ENCODE measurements at places on chromosomes 2 and 18.

- DNase-seq, result no peak
- H3K4me1 ChIP-seq, result peaks cover 6% of the 10 kb centered on the region
- no peaks in the 10 kb centered on the region for H3K36me3 ChIP-seq
- no peak overlapping the region for H3K4me3 ChIP-seq
Measured at GRCh38 chr2:39620067-39620466, 45.6 kb upstream of the TMEM178A start.

GRCh38 chr2:241291153-241291552, 24.3 kb downstream of the HDLBP start:
- DNase-seq, result no peak
- no peaks in the 10 kb centered on the region for H3K27me3 ChIP-seq
- peaks cover 31% of the 10 kb centered on the region for H3K4me1 ChIP-seq
- no peak overlapping the region for H3K27ac ChIP-seq
- no peak overlapping the region for H3K4me3 ChIP-seq
- peaks cover 11% of the 10 kb centered on the region for H3K36me3 ChIP-seq

DNA sequence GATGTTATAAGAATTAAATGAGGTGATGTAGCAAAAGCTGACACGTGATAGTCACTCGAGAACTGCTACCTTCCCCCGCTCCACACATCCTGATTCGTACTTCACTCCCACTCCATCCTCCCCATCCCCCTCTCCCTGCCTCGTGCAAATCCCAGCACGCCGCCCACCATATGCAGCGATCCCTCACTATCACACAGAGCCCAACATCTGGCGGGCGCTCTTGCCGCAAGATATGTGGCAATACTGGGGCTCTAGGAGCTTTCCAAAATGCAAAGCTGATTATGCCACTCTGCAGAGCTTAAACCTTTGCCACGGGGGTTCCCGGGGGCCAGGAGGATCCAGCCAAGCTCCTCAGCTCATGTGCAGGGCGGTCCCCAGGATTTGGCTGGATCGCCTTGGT, 37.4 kb downstream of the DNMT3A start:
- H3K27ac ChIP-seq, result no peak overlapping the region
- DNase-seq, result no peak
- H3K4me1 ChIP-seq, result peaks cover 37% of the 10 kb centered on the region
- H3K27me3 ChIP-seq, result peaks cover 18% of the 10 kb centered on the region

DNA sequence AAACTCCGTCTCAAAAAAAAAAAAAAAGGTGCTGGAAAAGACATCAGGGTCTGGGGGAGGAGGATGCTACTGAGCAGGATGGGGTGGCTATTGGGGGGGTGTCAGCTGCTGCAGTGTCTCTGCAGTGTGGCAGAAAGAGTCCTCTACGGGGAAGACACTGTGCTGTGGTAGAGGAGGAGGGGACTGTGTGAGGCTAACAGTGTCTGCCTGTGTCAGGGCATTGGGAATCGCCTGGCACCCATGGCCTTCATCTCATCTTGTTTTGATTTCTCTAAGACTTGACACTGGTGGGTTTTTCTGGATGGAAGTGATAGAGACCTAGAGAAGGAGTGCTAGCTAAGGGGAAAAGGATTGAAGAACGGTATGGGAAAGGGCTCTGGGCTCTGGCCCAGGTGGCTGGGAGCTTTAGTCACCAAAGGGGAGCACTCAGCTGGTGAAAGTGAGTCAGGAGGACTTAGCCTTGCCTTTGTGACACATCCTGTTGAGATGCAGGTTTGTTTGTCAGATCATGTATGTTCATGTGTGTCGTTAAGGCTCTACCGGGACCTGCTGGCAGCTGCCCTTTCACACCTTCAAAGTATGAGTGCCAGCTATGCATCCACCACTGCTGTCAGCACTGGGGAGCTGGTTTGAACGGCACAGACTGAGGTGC, 58.0 kb downstream of the FARP2 start:
- no peaks in the 10 kb centered on the region for H3K27me3 ChIP-seq
- H3K27ac ChIP-seq, result no peak overlapping the region
- no peak for DNase-seq
- peaks cover 39% of the 10 kb centered on the region for H3K36me3 ChIP-seq
- no peaks in the 10 kb centered on the region for H3K4me1 ChIP-seq
- no peak overlapping the region for H3K4me3 ChIP-seq

- H3K4me3 ChIP-seq, result no peak overlapping the region
- no peak for DNase-seq
- H3K4me1 ChIP-seq, result peaks cover 25% of the 10 kb centered on the region
- no peak overlapping the region for H3K27ac ChIP-seq
- peaks cover 19% of the 10 kb centered on the region for H3K27me3 ChIP-seq
Measured at GRCh38 chr2:240894836-240895558, 959 bp downstream of the MAB21L4 start.

DNA sequence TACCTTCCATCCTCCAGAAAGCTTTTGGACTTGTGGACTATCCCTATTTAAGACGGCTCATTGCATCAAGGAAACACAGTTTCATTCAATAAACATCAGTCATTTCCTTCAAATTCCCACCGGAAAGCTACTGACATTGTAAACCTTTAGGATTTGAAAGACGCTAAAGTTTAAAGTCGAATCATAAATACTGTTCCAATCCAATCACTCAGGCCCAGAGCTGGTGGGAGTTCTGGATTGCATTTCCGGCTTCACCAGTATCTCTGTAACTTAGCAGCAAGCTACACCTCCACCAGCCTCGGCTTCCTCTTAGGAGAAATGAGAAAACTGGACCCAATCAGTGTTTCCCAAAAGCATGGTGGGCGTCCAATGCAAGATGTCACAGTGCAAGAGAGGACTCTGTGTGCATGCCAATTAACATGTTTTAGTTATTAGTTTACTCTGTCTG, 1.6 kb downstream of the WDFY1 start:
- H3K4me3 ChIP-seq, result peak overlapping the region; percentile 84
- H3K27ac ChIP-seq, result peak overlapping the region; percentile 71
- H3K4me1 ChIP-seq, result peaks cover 21% of the 10 kb centered on the region
- no peaks in the 10 kb centered on the region for H3K27me3 ChIP-seq
- no peak for DNase-seq

GRCh38 chr2:121617042-121617599, 32.1 kb downstream of the CLASP1 start:
- no peaks in the 10 kb centered on the region for H3K27me3 ChIP-seq
- no peak overlapping the region for H3K27ac ChIP-seq
- H3K4me3 ChIP-seq, result no peak overlapping the region
- H3K36me3 ChIP-seq, result peaks cover 5% of the 10 kb centered on the region
- H3K4me1 ChIP-seq, result no peaks in the 10 kb centered on the region
- DNase-seq, result no peak

DNA sequence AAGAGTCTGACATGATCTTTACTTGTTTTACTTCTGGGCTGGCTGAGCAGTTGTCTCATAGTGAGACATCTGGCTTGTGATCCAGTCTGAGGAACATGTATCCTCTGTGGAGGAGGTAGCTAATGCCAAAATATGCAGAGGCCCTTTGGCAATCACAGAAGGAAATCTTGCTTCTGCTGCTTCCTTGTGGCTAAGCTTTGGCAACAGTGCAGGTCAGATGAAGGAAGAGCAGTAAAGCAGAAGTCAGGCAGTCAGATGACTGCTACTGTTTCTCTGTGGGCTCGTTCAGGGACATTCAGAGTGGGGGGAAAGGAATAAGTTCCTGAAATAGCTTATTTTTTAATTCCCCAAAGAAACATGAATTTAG, 22.3 kb downstream of the DOK1 start:
- H3K4me3 ChIP-seq, result no peak overlapping the region
- no peak overlapping the region for H3K27ac ChIP-seq

DNA sequence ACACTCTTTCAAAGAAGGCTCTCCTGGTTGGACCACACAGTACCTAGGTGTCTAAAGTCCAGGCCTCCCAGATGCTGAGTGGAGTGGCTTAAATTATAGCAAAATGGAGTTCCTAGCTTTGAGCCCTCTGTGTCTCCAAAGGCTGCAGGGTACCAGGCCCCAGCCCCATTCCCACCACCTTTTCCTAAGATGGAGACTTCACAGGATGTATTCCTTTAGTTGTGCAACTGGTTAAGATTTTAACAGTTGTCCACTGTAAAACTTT, 4.9 kb downstream of the SMAD7 start:
- peaks cover 71% of the 10 kb centered on the region for H3K4me1 ChIP-seq
- no peak overlapping the region for H3K27ac ChIP-seq
- H3K4me3 ChIP-seq, result no peak overlapping the region

DNA sequence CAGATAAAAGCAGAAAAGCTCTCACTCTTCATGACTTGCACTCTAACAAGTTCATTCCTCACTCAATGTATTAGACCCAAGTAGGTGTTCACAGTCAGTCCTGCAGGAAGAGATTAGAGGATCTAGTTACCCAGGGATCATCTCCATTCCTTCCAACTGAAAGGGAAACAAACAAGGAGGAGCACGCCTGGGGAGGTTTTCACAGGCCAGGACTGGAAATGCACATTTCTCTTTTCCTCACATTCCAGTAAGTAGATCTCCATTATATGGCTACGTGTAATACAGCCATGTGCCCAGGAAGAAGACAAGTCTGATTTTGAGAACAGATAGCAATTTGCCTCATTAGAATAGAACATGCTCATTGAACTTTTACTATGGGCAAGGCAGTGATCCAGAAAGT, 1132.2 kb upstream of the FAM98A start:
- H3K36me3 ChIP-seq, result no peaks in the 10 kb centered on the region
- H3K27me3 ChIP-seq, result no peaks in the 10 kb centered on the region
- no peak overlapping the region for H3K27ac ChIP-seq
- H3K4me3 ChIP-seq, result no peak overlapping the region
- DNase-seq, result no peak

DNA sequence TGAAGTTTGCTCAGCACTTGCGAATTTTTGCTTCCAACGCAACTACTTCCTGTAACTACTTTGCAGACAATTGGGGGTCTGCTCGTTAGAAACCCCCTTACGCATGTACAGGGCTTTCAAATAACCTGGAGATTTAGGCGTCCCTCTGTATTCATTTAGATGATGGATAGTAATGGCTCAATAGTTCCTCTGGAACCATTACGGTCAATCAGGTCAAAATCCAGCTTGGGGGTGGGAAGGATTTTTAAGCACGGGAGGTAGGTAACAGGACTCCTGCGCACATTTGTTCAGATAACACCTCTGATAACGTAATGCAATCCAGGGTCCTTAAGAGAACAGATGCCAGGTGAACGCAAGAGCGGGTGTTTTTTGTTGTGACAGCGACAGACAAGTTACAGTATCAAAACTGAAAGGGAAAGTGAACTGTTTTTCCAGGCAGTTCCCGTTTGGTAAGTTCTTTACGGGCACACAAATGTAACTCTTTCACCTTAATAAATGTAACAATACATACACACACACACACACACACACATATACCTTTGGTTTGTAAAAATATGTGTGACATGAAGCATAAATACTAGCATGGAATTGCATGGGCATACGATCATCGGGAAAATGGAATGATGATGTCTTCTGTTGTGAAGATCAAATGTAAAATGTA, 3.8 kb upstream of the OSR1 start:
- peaks cover 10% of the 10 kb centered on the region for H3K4me1 ChIP-seq
- H3K4me3 ChIP-seq, result peak overlapping the region; percentile 83
- no peak for DNase-seq

GRCh38 chr2:84905181-84906107, at the start of gene TMSB10:
TMSB10 (plus strand) TSS chr2:84905656.
- H3K4me1 ChIP-seq, result peaks cover 5% of the 10 kb centered on the region
- peak within 1 kb of the TSS; percentile 91 for H3K27ac ChIP-seq
- peaks cover 7% of the 10 kb centered on the region for H3K36me3 ChIP-seq
- H3K4me3 ChIP-seq, result peak within 1 kb of the TSS; percentile 80
- no peak for DNase-seq

- DNase-seq, result no peak
- H3K4me3 ChIP-seq, result no peak overlapping the region
- peaks cover 11% of the 10 kb centered on the region for H3K27me3 ChIP-seq
- H3K27ac ChIP-seq, result no peak overlapping the region
- no peaks in the 10 kb centered on the region for H3K36me3 ChIP-seq
- H3K4me1 ChIP-seq, result peaks cover 6% of the 10 kb centered on the region
Measured at GRCh38 chr2:70730730-70731129, 37.3 kb downstream of the ADD2 start.

GRCh38 chr2:7567646-7568045, 650.4 kb downstream of the RNF144A start:
- DNase-seq, result no peak
- H3K4me3 ChIP-seq, result no peak overlapping the region
- H3K36me3 ChIP-seq, result no peaks in the 10 kb centered on the region
- H3K27ac ChIP-seq, result no peak overlapping the region

- no peak overlapping the region for H3K27ac ChIP-seq
- H3K36me3 ChIP-seq, result no peaks in the 10 kb centered on the region
- DNase-seq, result no peak
- H3K4me3 ChIP-seq, result no peak overlapping the region
- H3K4me1 ChIP-seq, result no peaks in the 10 kb centered on the region
Measured at GRCh38 chr2:14941151-14941631, 308.7 kb downstream of the LRATD1 start.

GRCh38 chr2:227813229-227813561, 447 bp upstream of the CCL20 start:
- H3K36me3 ChIP-seq, result peaks cover 6% of the 10 kb centered on the region
- H3K4me3 ChIP-seq, result no peak overlapping the region
- H3K27me3 ChIP-seq, result no peaks in the 10 kb centered on the region

- no peak for DNase-seq
- H3K4me1 ChIP-seq, result no peaks in the 10 kb centered on the region
- no peaks in the 10 kb centered on the region for H3K27me3 ChIP-seq
- H3K36me3 ChIP-seq, result peaks cover 4% of the 10 kb centered on the region
Measured at GRCh38 chr2:32427672-32428610, 71.1 kb downstream of the BIRC6 start.

- H3K4me1 ChIP-seq, result peaks cover 77% of the 10 kb centered on the region
- DNase-seq, result no peak
- H3K36me3 ChIP-seq, result peaks cover 30% of the 10 kb centered on the region
- peak overlapping the region; percentile 73 for H3K4me3 ChIP-seq
- H3K27me3 ChIP-seq, result no peaks in the 10 kb centered on the region
Measured at GRCh38 chr2:218285604-218286003, 6.7 kb downstream of the TMBIM1 start.

DNA sequence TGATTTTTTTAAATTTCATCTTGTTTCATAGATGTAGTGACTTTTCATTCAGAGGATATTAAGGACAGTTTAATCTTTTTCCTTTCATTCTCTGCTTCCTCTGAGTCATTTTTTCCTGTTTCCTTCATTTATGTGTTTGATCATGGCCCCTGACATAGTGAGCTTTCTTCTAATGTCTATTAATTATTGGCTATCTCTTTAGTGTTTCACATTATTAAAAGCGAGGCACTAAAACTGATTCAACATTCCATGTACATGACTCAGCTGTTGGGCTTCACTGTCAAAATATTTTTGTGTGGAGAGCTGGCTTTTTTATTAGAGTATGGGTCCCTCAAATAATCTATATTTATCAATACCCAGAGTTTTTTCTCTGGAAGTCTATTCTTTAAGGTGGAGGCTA, 125.8 kb downstream of the THSD7B start:
- no peak for DNase-seq
- H3K4me1 ChIP-seq, result no peaks in the 10 kb centered on the region
- H3K27ac ChIP-seq, result no peak overlapping the region
- H3K27me3 ChIP-seq, result no peaks in the 10 kb centered on the region
- no peaks in the 10 kb centered on the region for H3K36me3 ChIP-seq

GRCh38 chr2:105517814-105518705, 119.2 kb upstream of the FHL2 start:
- DNase-seq, result no peak
- H3K27me3 ChIP-seq, result no peaks in the 10 kb centered on the region
- H3K4me1 ChIP-seq, result peaks cover 12% of the 10 kb centered on the region
- no peaks in the 10 kb centered on the region for H3K36me3 ChIP-seq
- no peak overlapping the region for H3K4me3 ChIP-seq
- H3K27ac ChIP-seq, result no peak overlapping the region
